Stimulated activated CD4-positive, alpha-beta T cell treated with anti-CD3 and anti-CD28 coated beads, TNF-alpha, amount 100 ng/mL, for 4 hours (primary cell): ENCODE measurements at places on chromosomes 5 and 9.
A peak's percentile ranks its signal among the peaks of the same experiment; 100 is the strongest.

GRCh38 chr9:70625078-70625477, 210.6 kb upstream of the KLF9 start:
- no peak for DNase-seq

- DNase-seq = no peak
Measured at GRCh38 chr5:9533562-9534364, 12.1 kb downstream of the SEMA5A start.

- DNase-seq = no peak
Measured at GRCh38 chr9:126715382-126715781, 89.5 kb upstream of the ZBTB43 start.

DNA sequence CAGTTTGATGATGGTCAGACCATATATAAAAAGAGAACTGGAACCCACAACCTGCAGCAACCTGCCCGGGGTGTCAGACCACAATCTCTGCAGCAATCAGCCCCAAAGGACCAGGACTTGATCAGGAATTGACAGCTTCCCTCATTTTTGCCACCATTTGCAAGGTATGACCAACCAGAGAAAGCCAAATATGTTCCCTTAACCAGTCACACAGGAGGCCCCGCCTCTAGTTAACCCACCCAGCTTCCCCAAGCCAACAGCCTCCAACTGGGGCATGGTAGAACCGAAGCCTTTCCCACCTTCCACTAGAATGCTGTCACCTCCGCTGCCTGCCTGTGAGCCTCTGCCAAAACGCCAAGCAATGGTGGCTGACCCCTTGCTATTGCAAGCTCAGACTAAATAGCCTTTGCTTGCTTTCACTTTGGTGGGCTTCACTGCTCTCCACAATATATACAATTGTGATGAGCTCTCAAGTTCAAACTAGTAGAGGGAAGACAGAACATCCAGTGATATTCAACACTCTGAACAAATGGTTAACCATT, 86.3 kb downstream of the AK8 start:
- DNase-seq = no peak

DNA sequence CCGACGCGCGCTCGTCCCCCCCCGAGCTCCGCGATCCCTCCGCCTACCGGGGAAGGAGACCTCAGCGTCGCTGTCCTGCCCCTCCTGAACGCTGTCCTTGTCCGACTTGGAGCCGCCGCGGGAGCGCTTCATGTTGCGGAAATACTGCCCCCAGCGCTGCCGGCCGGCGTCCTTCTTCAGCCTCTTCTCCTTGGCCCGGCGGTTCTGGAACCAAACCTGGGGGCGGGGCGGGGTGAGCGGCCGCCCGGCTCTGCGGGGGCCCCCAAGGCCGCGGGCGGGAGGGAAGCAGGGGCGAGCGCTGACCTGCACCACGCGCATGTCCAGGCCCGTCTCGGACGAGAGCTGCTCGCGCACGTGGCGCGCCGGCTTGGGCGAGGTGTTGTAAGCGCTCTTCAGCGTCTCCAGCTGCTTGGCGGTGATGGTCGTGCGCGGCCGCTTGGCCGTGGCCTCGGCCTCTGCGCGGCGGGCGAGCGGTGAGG, 6.3 kb downstream of the LHX3 start:
- DNase-seq = no peak

DNA sequence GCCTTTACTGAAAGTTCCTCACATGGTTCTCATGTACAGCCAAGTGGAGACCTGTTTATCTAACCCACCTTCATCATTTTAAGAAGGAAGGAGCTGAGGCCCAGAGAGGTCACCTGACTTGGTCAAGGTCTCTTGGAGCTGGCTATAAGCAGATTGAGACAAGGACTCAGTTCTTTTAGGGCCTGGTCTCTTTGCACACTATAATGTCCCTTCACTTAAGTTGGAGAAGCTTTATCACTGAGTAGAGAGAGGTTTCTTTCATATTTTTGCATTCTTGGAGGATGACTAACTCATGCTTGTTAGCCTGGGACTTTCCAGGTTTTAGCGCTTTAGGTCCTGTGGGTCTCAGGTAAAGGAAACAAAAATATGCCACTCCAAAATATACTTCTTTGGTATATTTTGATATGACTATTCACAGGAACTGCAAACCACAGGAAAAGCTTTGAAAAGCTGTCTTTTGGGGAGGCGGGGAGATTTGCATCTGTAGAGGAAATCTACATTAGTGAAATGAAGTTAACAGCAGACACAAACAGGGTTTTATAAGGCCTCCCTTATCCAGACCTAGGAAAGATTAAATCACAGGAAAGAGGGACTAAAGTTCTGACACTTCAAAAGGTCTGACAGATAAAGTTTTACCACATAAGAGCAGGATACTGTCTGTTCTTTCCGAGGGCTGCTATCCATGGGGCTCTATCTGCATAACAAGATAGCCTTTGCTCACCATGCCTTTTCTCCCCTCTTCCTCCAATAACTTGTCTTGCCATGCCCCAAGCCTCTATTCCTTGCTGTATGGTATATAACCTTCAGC, 95.8 kb upstream of the ANKRD55 start:
- DNase-seq = peak; percentile 16

DNA sequence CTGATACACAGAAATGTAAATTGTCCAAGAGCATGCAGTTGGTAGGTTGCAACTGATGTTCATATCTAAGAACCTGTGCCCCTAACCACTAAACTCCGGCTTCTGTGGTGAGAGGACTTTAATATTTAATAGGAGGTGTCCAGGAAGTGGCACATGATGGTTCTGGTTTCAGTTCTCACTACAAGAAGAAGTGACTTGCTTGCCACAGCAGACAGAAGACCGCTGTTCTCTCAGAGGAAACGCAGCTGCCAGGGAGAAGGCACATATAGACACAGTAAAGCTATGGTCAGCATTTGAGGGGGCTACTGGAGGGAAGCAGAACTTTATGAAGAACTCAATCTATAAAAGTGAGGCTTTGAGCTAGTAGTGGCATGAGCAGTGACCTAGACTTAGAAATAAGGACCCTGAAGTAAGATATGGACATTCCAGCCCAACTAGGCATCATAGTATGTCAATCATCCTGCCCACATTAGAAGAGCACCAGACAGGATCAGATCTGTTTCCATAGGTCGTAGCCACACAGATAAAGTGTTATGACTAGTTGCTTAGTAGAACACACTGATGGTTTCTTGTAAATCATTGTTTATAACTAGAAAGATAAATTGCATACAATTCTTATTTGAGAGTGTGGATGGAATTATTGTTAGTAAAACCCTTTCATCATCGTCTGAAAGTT, 36.4 kb upstream of the DAB2 start:
- no peak for DNase-seq

DNA sequence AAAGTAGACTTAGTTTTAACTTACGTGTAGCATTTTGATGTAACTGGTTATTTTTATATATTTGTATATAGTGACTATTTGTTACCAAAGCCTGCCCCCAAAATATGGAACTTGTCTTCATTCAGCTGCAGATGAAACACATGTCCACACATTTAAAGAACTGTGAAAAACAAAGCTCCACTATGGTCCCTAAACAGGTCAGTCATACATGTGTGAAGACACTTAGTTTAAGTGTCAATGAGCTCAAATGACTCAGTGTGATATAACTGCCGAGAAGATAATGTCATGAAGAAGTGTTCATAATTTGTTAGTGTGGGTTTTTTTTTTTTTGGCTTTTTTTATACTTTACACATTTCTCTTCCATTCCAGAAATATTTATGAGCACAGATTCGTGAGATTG, 28.2 kb downstream of the HAVCR1 start:
- DNase-seq = no peak

GRCh38 chr5:156188016-156188415, 138.9 kb upstream of the SGCD start:
- DNase-seq = no peak
